NCI-H1930 (cell line): ENCODE measurements at places on chromosomes 5 and 9.

DNA sequence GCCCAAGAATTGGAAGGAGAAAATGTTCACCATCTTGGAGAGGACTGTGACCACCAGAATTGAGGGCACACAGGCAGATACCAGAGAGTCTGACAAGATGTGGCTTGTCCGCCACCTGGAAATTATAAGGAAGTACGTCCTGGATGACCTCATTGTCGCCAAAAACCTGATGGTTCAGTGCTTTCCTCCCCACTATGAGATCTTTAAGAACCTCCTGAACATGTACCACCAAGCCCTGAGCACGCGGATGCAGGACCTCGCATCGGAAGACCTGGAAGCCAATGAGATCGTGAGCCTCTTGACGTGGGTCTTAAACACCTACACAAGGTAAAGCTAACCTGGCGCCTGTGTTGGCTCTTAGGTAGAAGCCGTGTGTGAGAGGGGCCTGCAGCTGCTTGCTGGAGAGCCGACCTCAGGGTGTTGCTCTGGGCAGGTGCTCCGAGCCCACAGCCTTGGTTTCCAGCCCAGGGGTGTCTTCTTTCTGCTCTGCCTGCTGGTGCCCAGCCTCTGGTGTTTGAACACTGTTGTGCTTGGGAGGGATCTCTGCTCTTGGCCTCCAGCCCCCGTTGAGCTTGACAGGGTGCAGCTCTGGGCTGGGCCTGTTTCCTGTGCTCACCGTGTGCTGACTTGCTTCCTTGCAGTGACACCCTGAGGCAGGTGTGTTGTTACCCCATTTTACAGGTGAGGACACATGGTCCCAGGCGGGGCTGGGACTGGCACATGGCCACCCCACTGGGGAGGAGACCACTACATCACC lies 10.9 kb downstream of the EXOC3 start:
- no peak for DNase-seq

DNA sequence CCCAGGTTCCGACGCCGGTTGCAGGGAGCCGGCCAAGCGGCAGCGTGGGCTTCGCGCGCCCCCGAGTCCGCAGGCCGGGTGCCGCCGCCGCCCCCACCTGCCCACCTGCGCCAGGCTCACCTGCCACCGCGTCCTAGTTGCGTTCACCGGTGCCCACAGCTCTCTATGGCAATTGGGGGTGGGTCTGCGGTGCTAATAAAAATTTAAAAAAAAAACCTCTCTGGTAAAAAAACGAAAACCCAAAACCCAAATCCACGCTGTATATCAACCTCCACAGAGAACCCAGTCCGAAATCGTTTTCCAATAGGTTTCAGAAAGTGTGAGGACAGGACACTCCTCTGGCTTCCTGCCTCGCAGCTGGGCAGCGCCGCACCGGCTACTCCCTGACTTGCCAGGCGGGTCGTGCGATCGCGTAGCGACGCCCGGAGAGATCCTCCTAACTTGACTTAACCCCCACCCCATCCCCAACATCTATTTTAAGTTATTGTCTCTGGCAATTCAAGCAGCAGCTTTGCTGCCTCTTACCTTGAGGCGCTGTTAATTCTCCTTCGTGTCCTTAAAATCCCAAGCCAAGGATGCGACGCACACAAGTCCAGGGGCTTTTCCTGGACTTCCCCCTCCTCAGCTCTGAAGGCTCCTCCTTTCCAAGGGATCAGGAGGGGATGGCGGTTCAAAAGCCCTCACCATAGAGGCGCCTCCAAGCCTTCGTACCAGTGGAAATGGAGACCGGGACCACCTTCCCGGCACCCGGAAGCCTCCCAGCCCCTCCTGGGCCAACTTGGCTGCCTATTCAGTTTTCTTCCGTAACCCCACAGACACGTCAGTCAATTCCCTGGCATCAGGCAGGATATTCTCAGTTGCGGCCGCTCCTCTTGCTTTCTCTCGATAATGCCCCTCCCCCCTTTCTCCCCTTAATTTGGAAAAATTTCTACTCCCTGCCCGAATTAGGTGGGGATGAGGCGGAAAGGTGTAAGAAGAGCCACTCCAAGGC lies 1639.4 kb upstream of the C9orf72 start:
- DNase-seq: peak; percentile 53

GRCh38 chr9:82911996-82912395 lies 150.9 kb downstream of the RASEF start:
- DNase-seq: no peak

GRCh38 chr5:177594071-177594470 lies 2.1 kb downstream of the TMED9 start:
- no peak for DNase-seq

DNA sequence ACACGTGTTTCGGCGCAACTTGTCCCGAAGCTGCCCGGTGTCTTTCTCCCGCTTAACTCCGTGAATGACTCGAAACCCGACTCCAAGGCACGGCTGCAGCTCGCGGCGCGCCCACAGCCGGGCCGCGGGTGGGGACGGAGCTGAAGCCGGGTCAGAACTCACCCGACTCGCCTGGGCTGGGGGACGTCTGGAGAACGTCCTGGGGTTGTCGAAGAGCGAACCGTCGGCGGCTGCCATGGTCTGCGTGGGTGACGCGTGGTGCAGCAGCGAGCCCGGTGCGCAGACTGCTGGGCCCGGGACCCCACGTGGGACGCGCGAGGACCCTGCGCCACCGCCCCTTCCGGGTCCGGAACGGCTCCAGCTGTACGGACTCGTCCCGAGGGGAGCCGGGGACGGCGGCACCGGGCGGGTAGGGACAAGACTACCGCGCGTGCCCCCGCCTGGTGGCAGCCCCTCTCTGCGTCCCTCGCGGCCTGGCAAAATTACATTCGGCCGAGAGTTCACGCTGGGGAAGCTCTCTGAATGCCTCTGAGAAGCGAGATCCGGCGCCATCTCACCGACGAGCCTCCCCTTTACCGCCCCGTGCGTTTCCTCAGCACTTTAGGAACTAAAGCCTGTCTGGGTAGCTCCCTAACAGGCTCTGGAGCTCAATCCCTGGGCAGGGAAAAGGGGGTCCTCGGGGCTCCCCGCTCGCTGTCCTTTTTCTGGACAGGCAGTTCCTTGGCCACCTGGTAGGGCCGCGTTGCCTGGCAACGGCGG lies at the start of gene DDX31:
TSS of gene DDX31 (minus strand) at position 286 of the 759 bp plus-strand sequence. CDS start at position 237, 49 bp downstream.
- peak; percentile 81 for DNase-seq

- DNase-seq: peak; percentile 73
Measured at GRCh38 chr5:37840053-37841034, 503 bp upstream of the GDNF start.

- DNase-seq: peak; percentile 21
Measured at GRCh38 chr9:35828716-35829083, at the start of gene FAM221B. Gene FAM221B (minus strand): TSS chr9:35828732. CDS start chr9:35826161, 2,571 bp downstream.

- no peak for DNase-seq
Measured at GRCh38 chr5:133032852-133033742, 6.7 kb upstream of the ZCCHC10 start.

DNA sequence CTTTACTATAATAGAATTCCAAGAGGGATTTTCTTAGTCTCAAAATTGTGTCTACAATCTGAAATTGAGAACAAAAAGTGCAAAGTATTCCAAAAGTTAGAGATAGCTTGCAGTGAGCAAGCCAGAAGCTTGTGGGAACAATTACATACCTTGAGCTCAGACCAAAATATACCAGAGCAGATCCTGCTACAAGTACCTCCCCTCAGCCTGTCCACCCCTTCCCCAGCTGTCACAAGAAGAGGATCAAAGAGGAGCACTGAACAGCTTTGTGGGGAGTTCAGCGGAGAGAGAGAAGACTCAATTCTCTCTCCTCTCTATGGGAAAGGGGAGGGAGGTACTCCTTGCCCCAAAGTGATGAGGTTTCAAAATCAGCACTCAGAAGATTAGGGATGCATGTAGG lies 869.2 kb upstream of the DMAC1 start:
- no peak for DNase-seq

GRCh38 chr9:110443866-110444220 lies 106.2 kb upstream of the TXNDC8 start:
- DNase-seq: no peak

- no peak for DNase-seq
Measured at GRCh38 chr5:1561402-1561929, 37.7 kb upstream of the LPCAT1 start.

DNA sequence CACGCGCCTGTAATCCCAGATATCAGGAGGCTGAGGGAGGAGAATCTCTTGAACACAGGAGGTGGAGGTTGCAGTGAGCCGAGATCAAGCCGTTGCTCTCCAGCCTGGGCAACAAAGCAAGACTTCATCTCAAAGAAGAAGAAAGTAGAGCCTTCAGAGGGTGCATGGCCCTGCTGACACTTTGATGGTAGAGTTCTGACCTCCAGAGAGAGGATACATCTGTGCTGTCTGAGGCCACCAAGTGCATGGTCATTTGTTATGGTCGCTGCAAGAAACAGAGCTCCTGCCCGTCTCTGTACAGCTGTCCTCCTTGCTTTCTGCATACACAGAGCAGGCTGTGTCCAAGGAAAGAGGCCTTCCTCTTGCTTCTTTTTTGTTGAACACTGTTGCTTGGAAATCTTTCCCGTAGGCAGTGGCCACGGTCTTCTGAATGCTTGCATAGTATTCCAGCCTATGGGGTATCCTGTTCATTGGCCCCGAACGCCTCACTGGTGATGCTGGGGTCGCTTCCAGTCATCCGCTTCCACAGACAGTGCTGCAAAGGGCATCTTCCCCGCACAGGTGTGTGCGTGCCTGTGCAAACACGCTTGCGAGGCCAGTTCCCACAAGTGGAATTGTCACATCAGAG lies 36.8 kb upstream of the UNC5A start:
- DNase-seq: no peak

DNA sequence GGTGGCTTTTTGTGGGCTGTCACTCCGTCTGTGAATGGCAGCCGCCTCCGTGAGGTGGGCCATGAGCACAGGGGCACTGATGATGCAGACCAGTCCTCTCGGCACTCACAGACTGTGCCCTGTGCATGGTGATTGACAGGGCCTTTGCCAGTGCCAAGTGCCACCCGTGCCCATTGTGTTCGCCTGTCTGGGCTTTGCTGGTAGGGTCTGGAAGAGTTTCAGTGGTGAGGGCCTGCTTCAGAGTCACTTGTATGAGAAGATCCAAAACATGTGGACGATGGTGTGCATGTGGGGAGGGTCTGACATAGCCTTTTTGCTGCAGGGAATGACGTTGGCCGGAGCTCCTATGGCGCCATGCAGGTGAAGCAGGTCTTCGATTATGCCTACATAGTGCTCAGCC lies 34.9 kb downstream of the TENT4A start:
- no peak for DNase-seq

GRCh38 chr5:32297181-32298058 lies 15.3 kb downstream of the MTMR12 start:
- no peak for DNase-seq

DNA sequence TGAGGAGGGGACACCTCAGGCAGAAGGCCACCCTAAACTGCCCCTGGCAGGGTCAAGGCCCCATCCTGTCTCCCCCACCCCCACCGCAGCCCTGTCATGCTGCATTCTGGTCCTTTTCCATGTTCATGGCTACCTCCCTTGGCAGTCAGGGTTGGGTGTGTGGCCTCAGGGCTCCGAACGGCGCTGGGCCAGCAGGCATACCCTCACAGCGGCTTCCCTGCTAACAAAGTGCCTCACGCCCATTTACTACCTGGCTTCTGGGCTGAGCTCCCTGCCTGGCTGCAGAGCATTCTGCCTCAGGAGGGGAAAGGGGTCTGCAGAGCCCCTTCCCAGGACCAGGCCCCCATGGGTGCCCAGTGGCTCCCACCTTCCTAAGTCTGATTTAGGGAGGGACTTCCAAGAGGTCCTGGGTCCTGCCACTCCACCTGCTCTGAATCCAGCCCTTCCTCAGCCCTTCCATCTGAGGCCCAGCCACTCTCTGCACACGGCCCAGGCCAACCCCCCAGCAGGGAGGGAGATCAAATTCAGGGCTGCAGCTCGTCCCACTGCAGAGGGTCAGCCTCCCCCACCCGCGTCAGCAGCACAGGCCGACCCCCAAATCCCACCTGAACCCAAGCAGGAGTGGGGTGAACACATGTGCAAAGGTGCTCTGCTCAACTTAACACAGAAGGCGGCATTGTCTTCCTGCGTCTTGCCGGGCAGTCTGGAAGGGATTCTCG lies 115.9 kb upstream of the PHYKPL start:
- DNase-seq: no peak

GRCh38 chr5:177552839-177553455 lies 1.4 kb downstream of the FAM193B start:
- DNase-seq: no peak

DNA sequence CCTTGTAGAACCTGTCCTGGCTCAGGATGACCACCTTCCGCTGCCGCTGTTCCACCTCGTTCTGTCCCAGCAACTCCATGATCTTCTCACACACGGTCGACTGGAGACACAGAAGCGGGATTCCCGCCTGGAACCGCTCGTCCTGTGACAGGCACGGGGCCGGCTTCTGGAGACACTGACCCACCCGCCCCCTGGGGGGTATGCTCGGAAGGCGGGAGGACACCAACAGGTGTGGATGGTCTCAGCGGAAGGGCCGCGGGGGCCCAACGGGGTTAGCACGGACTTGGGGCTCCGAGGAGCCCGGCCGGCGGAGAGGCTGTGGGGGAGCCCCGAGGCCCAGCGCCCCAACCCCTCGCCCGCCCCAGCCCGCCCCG lies 530 bp downstream of the UCK1 start:
- DNase-seq: peak; percentile 24

GRCh38 chr9:86867804-86868313 lies 79.4 kb downstream of the GAS1 start:
- no peak for DNase-seq

DNA sequence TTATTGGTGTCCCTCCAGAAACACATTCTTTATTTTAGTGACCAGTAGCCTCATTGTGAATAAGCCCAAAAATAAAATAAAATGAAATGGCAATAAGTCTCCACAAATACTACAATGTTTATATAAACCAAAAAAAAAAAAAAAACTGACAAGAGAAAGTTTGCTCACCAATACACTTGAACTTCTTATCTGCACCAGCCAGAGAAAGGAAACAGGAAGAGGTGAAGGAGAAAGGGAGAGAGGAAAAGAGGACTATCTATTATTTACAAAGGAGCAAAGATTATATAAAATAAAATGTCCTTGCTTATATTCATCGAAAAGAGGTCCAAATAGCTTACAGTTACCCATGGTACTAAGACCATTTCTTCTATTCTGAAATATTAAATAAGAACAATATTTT lies 176.4 kb upstream of the CCNG1 start:
- DNase-seq: no peak

DNA sequence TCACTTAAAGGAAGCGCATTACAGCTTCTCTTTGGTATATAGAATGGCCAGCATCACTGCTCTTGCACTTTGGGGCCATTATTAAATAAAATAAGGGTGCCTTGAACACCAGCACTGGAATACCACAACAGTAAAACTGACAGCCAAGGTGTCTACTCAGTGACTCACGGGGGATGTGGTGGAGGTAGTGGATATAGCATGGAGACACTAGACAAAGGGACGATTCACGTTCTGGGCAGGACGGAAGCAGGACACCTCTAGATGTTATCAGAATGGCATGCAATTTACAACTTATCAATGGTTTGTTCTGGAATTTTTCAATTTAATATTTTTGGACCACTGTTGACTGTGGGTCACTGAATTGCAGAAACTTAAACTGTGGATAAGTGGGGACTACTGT lies 32.9 kb upstream of the PDE8B start:
- DNase-seq: no peak

DNA sequence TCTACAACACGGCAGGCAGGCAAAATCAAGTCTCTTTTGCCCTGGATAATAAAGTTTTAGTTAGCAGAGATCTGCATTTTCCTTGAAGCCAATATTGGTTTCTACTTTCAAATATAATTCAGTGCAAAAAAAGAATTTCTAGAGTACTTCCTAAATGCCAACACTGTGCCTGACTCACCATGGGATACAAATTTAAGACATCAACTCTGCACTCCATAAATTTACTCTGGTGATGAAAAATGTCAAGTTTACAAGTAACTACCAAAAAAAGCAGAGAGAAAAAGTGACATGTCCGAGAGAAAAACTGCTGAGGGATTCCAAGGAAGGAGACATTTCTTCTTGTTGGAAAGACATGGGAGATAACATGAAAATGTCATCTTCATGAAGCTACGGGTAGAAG lies 119.7 kb downstream of the RAPGEF6 start:
- no peak for DNase-seq
